ENCODE measurements at places on chromosomes 12 and 14. TPM values are rescaled to one million over a fixed set of nuclear protein-coding genes. Genes with fewer than 3 reads are reported as not detected.
A peak's percentile ranks its signal among the peaks of the same experiment; 100 is the strongest.

DNA sequence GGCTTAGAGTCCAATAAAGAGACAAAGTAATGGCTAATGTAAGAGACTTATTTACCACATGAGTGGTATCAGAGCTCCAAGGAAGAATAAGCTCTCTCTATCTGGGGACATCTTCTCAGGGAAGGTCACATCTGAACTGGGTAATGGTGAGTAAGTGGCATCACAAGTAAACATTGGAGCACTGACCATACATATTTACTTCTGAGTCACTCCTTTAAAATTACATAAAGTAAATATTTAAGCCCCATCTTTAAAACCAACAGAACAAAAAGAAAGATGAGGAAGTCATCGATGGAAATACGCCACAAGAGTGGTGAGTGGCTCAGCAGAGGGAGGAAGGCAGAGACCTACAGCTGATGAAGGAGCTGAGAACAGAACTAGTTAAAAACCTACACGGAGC is 159.9 kb downstream of the DUSP6 start:
- no peak overlapping the region for H3K27ac ChIP-seq
- no peaks in the 10 kb centered on the region for H3K4me1 ChIP-seq

- DNase-seq, result no peak
- H3K36me3 ChIP-seq, result no peaks in the 10 kb centered on the region
- H3K4me3 ChIP-seq, result no peak overlapping the region
Observed at GRCh38 chr12:110760204-110760609, 17.5 kb upstream of the PPP1CC start.

GRCh38 chr14:51039252-51039651 is 55.7 kb downstream of the TRIM9 start:
- no peak overlapping the region for H3K4me3 ChIP-seq
- no peaks in the 10 kb centered on the region for H3K36me3 ChIP-seq

GRCh38 chr12:132837693-132838409 is 9.2 kb upstream of the GOLGA3 start:
- no peak for DNase-seq
- peaks cover 48% of the 10 kb centered on the region for H3K36me3 ChIP-seq
- no peak overlapping the region for H3K4me3 ChIP-seq
- no peaks in the 10 kb centered on the region for H3K27me3 ChIP-seq
- H3K27ac ChIP-seq, result no peak overlapping the region

The CLEC1A gene
- total RNA-seq, result 2.5 TPM

GRCh38 chr12:74722709-74723108 is 185.1 kb downstream of the ATXN7L3B start:
- H3K4me3 ChIP-seq, result no peak overlapping the region
- no peaks in the 10 kb centered on the region for H3K36me3 ChIP-seq
- H3K27ac ChIP-seq, result no peak overlapping the region
- no peaks in the 10 kb centered on the region for H3K4me1 ChIP-seq
- H3K27me3 ChIP-seq, result no peaks in the 10 kb centered on the region
- no peak for DNase-seq

The TMPRSS12 gene
- not detected for total RNA-seq

GRCh38 chr14:73749706-73750530 is 35.7 kb upstream of the PNMA1 start:
- peak overlapping the region; percentile 85 for H3K27ac ChIP-seq
- no peaks in the 10 kb centered on the region for H3K36me3 ChIP-seq
- DNase-seq, result no peak
- H3K4me3 ChIP-seq, result no peak overlapping the region

The ENDOU gene
- 0.12 TPM for total RNA-seq

- H3K4me3 ChIP-seq, result no peak overlapping the region
- H3K27me3 ChIP-seq, result no peaks in the 10 kb centered on the region
- DNase-seq, result no peak
- H3K4me1 ChIP-seq, result no peaks in the 10 kb centered on the region
Observed at GRCh38 chr14:101335061-101335661, 226.1 kb upstream of the DIO3 start.

The CPNE6 gene
- not detected for total RNA-seq

The PLEKHD1 gene
- total RNA-seq, result 0.09 TPM

The PLEK2 gene
- 0.30 TPM for total RNA-seq

DNA sequence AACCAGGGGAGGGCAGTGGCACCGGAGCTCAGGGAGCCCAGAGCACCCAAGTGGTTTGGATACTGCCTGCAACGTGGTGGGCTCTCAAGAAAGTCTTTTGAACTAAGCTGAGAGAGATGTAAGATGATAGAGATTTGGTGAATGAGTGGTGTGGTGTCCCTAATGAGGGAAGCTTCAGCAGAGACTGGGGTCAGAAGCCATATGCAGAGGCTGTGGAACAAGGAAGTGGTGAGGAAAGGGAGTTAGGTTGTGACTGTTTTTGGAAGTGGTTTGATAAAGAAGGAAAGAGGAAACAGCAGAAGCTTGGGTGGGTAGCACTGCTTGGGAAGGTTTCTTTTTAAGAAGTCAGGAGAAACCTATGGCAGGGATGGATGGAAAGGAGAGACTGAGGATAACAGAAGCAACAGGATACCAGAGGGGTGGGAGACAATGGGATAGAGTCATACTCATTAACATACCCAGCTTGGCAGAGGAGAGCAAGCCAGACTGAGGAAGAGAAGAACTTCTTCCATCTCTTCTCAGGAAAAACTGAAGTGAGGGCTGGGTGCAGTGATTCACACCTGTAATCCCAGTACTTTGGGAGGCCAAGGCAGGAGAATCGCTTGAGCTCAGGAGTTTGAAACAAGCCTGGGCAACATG is 24.1 kb downstream of the SLC4A8 start:
- no peak overlapping the region for H3K4me3 ChIP-seq
- DNase-seq, result no peak
- H3K36me3 ChIP-seq, result no peaks in the 10 kb centered on the region
- no peaks in the 10 kb centered on the region for H3K4me1 ChIP-seq
- H3K27me3 ChIP-seq, result no peaks in the 10 kb centered on the region

The TMEM121 gene
- 1.4 TPM for total RNA-seq

The MYH6 gene
- total RNA-seq, result 1,271 TPM

DNA sequence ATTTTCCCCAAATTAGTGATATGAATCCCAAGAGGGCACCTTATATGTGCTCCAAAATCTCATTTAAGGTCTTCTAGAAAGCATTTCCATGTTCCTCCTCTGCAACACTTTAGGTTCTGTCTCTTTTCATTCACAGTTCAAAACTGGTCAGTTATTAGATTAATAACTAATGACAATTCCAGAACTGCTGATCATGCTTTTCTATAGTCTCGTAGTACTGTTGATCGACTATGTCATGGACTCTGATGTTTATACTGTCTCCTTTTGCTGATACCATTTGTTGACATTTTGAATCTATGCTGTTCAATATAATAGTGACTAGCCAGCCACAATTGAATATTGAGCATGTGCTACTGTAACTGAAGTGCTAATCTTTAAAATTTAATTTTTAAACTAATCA is 728.3 kb downstream of the LRFN5 start:
- H3K36me3 ChIP-seq, result no peaks in the 10 kb centered on the region
- no peak overlapping the region for H3K27ac ChIP-seq
- no peak overlapping the region for H3K4me3 ChIP-seq
- H3K4me1 ChIP-seq, result no peaks in the 10 kb centered on the region
- no peak for DNase-seq

- no peak overlapping the region for H3K27ac ChIP-seq
- H3K4me1 ChIP-seq, result no peaks in the 10 kb centered on the region
- no peak overlapping the region for H3K4me3 ChIP-seq
- DNase-seq, result peak; percentile 51
- no peaks in the 10 kb centered on the region for H3K27me3 ChIP-seq
Observed at GRCh38 chr14:22432348-22432976, 156.6 kb downstream of the DAD1 start.

The CCDC60 gene
- not detected for total RNA-seq
